ENCODE measurements at places on chromosomes 7 and 10.

DNA sequence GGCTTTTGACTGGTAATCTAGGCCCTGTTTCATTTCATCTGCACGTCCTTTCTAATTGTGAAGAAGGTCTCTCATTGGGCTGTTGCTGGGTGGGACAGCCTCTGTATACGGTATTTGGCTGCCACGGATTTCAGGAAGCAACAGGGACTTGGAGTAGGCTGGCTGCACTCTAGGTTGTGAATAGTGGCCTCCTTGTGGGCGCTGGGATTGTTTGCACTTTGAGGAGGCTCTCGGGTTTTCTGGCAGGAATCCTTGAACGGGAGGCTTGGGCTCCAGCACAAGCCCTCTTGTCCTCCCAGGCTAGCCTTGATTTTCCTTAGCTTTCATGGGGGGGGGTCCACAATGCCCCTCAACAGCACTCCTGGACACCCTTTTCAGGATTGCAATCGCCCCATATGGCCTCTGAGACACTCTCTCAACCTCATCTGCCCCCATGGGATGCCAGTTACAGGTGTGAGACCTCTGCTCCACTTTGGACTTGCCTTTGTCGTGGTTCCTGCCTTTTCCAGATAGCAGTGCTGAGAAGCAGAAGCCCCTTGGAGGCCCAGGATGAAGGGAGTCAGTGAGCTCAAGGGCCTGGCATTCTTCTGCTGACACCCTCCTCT is 33.9 kb upstream of the ZNF273 start:
- no peak for DNase-seq

DNA sequence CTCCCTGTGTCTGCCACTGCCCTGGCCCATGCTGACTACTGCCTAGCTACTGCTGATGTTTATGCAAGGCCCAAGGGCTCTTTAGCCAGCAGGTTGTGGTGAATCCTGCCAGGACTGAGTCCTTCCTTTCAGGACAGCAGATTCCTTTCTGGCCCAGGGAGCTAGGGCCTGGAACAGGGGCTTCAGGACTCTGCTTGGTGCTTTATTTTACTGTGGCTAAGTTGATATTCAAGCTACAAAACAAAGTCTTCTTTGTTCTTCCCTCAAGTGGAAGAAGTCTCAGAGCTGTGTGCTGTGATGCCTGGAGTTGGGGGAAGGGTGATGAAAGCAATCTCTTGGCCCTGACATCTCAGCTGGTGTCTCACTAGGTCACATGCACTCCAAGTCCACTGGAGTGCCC is 66.2 kb upstream of the NME8 start:
- DNase-seq: no peak

DNA sequence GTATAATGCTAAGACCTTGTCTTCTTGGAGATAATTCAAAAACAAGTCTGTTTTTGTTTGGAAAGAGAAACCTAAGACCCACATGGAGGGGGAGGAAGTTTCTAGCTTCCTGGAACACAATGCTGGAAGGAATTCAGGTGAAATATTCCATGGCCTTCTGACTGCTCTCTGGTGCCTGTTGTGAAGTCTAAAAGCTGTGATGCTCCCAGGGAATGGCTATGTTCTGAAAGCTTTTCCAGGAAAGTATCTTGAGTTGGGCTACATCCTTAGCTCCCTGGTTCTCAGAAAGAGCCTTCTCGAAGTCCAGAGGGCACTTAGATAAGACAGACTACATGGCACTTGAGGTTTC is 12.5 kb upstream of the PFKP start:
- DNase-seq: no peak

GRCh38 chr7:76292213-76292573 is 10.3 kb upstream of the HSPB1 start:
- DNase-seq: peak; percentile 85

All from psoas muscle (tissue), 8 donors.